ENCODE measurements at places on chromosomes 11 and 22. TPM values are rescaled to one million over a fixed set of nuclear protein-coding genes. Genes with fewer than 3 reads are reported as not detected.

The IGSF9B gene
- 2.6 TPM for total RNA-seq

The SUSD2 gene
- total RNA-seq: 67.7 TPM

The FGF3 gene
- total RNA-seq: not detected

The HPX gene
- 4.6 TPM for total RNA-seq

The DBX1 gene
- not detected for total RNA-seq

The ASRGL1 gene
- total RNA-seq: 14.9 TPM

The SEPTIN3 gene
- not detected for total RNA-seq

The SCT gene
- not detected for total RNA-seq

The TMPRSS4 gene
- 247 TPM for total RNA-seq

The CRKL gene
- total RNA-seq: 56.7 TPM

The P2RY2 gene
- total RNA-seq: 8.6 TPM

The RPLP2 gene
- 273 TPM for total RNA-seq

GRCh38 chr11:109026891-109027489 is 362.1 kb downstream of the DDX10 start:
- H3K4me3 ChIP-seq: no peak overlapping the region
- no peaks in the 10 kb centered on the region for H3K4me1 ChIP-seq
- no peak overlapping the region for H3K27ac ChIP-seq
- H3K36me3 ChIP-seq: no peaks in the 10 kb centered on the region

DNA sequence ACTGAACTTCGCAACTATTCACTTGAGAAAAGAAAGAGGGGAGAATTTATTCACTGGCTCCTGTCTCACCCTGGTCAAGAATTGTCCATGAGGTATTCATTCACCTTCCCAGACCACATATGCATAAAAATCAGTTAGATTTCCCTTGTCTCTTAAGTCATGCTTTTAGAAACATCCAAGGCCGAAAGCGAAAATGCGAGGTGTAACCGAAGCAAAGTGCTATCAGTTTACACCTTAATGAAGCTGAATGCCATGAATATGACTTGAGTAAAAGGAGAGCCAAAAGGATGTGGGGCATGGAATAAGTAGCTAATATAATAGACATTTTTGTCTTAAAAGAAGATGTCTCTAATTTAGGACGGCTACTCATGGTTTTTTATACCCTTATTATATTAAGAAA is 965.6 kb upstream of the CHORDC1 start:
- no peaks in the 10 kb centered on the region for H3K36me3 ChIP-seq
- no peak overlapping the region for H3K27ac ChIP-seq
- H3K4me3 ChIP-seq: no peak overlapping the region
- no peak for DNase-seq
- no peaks in the 10 kb centered on the region for H3K27me3 ChIP-seq
- H3K4me1 ChIP-seq: no peaks in the 10 kb centered on the region

GRCh38 chr11:70594031-70594430 is 195.7 kb downstream of the CTTN start:
- no peaks in the 10 kb centered on the region for H3K36me3 ChIP-seq
- no peaks in the 10 kb centered on the region for H3K4me1 ChIP-seq
- H3K27me3 ChIP-seq: no peaks in the 10 kb centered on the region
- DNase-seq: no peak
- no peak overlapping the region for H3K4me3 ChIP-seq

- no peaks in the 10 kb centered on the region for H3K36me3 ChIP-seq
- no peak overlapping the region for H3K4me3 ChIP-seq
- H3K27ac ChIP-seq: no peak overlapping the region
- H3K27me3 ChIP-seq: no peaks in the 10 kb centered on the region
- peaks cover 9% of the 10 kb centered on the region for H3K4me1 ChIP-seq
These were observed 8.0 kb downstream of the SIK3 start for GRCh38 chr11:117090111-117090706.

DNA sequence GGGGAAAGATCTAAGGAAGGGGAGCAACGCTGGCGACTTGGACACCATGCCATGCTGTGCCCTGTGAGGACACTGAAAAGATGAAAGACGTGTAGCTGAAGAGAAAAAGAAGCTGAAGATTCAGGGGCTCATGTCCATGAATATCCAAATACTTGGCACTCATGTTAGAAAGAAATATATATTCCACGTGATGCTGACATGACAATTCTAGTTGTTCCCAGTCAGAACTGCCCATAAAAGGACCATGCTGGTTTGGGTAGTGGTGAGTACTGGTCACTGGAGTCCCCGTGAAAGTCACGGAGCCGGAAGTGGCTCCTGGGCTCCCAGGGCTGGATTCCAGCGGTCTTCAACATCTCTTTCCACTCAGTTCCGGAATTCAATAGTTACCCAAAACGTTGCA is 9.9 kb downstream of the MS4A15 start:
- no peak overlapping the region for H3K4me3 ChIP-seq
- H3K27ac ChIP-seq: no peak overlapping the region
- H3K27me3 ChIP-seq: peaks cover 5% of the 10 kb centered on the region
- H3K36me3 ChIP-seq: no peaks in the 10 kb centered on the region
- no peaks in the 10 kb centered on the region for H3K4me1 ChIP-seq

GRCh38 chr11:44711787-44712608 is 14.8 kb upstream of the TSPAN18 start:
- no peaks in the 10 kb centered on the region for H3K4me1 ChIP-seq
- DNase-seq: no peak
- H3K27me3 ChIP-seq: no peaks in the 10 kb centered on the region
- no peaks in the 10 kb centered on the region for H3K36me3 ChIP-seq

DNA sequence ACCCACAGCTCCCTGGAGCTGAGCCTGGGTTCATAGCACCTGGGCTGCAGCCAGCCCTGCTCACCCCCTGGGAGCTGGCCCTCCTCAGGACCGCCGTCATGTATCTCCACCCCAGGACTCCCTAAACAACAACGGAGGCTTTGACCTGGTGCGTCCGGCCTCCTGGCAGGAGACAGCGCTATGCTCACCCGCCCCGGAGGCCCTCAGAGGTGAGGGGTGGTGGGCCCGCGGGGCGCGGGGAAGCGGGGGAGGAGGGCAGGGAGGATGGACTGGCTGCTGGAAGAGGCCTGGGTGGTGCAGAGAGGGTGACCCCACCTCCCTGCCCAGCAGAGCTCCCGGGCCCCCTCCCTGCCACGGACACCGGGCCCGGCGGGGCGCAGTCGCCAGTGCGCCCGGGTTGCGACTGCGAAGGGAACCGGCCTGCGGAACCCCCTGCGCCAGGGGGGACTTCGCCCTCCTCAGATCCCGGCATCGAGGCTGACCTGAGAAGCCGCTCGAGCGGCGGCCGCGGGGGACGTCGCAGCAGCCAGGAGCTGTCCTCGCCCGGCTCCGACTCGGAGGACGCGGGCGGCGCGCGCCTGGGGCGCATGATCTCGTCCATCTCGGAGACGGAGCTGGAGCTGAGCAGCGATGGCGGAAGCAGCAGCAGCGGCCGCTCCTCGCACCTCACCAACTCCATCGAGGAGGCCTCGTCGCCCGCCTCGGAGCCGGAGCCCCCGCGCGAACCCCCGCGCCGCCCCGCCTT is 3.1 kb downstream of the MAPK8IP2 start:
- no peak overlapping the region for H3K4me3 ChIP-seq
- H3K4me1 ChIP-seq: peaks cover 12% of the 10 kb centered on the region
- no peak for DNase-seq

GRCh38 chr22:25061605-25062376 is 109.3 kb downstream of the KIAA1671 start:
- H3K4me3 ChIP-seq: no peak overlapping the region
- no peaks in the 10 kb centered on the region for H3K36me3 ChIP-seq
- H3K27ac ChIP-seq: no peak overlapping the region

GRCh38 chr11:101129203-101129943 is at the start of gene PGR:
Gene PGR, minus strand, starts transcription at chr11:101129813. Its CDS starts 743 bp downstream, at chr11:101129070.
- peaks cover 14% of the 10 kb centered on the region for H3K4me1 ChIP-seq
- peak within 1 kb of the TSS; percentile 16 for H3K4me3 ChIP-seq

- H3K27ac ChIP-seq: no peak overlapping the region
- DNase-seq: no peak
- H3K27me3 ChIP-seq: no peaks in the 10 kb centered on the region
- no peaks in the 10 kb centered on the region for H3K4me1 ChIP-seq
These were observed 55.5 kb downstream of the IGSF9B start for GRCh38 chr11:133901316-133901715.

DNA sequence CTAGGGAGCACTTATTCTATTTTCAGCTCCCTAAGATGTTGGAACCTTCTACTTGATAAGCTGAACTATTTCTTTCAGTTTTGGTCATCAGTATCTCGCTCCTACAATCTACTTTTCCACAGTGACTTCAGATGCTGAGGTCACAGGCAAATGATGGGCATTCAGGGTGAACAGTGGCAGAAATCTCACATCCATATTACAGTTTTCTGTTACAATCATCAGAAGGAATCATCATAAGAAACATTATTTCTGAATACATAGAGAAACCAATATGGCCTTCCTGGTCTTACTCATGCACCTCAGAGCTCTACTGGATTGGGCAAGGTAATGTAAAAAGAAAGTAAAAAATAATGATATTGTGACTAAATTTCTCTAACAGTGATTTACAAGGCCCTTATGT is 39.4 kb upstream of the DDI1 start:
- no peak for DNase-seq
- H3K27me3 ChIP-seq: no peaks in the 10 kb centered on the region
- H3K4me3 ChIP-seq: no peak overlapping the region
- H3K4me1 ChIP-seq: no peaks in the 10 kb centered on the region
- no peaks in the 10 kb centered on the region for H3K36me3 ChIP-seq

GRCh38 chr22:28604966-28605761 is 74.5 kb downstream of the TTC28 start:
- no peaks in the 10 kb centered on the region for H3K36me3 ChIP-seq
- H3K4me3 ChIP-seq: no peak overlapping the region
- H3K27me3 ChIP-seq: no peaks in the 10 kb centered on the region
- no peak overlapping the region for H3K27ac ChIP-seq

GRCh38 chr22:37794376-37794775 is 13.4 kb upstream of the GCAT start:
- H3K4me3 ChIP-seq: no peak overlapping the region
- peak overlapping the region; percentile 59 for H3K27ac ChIP-seq
- H3K36me3 ChIP-seq: no peaks in the 10 kb centered on the region

GRCh38 chr11:125141686-125142535 is 22.6 kb upstream of the PKNOX2 start:
- no peaks in the 10 kb centered on the region for H3K36me3 ChIP-seq
- no peak overlapping the region for H3K4me3 ChIP-seq
- H3K4me1 ChIP-seq: no peaks in the 10 kb centered on the region
- no peak overlapping the region for H3K27ac ChIP-seq

- peaks cover 4% of the 10 kb centered on the region for H3K27me3 ChIP-seq
- H3K27ac ChIP-seq: no peak overlapping the region
- DNase-seq: no peak
- H3K4me1 ChIP-seq: no peaks in the 10 kb centered on the region
These were observed 419.2 kb downstream of the TENM4 start for GRCh38 chr11:79021601-79022000.

DNA sequence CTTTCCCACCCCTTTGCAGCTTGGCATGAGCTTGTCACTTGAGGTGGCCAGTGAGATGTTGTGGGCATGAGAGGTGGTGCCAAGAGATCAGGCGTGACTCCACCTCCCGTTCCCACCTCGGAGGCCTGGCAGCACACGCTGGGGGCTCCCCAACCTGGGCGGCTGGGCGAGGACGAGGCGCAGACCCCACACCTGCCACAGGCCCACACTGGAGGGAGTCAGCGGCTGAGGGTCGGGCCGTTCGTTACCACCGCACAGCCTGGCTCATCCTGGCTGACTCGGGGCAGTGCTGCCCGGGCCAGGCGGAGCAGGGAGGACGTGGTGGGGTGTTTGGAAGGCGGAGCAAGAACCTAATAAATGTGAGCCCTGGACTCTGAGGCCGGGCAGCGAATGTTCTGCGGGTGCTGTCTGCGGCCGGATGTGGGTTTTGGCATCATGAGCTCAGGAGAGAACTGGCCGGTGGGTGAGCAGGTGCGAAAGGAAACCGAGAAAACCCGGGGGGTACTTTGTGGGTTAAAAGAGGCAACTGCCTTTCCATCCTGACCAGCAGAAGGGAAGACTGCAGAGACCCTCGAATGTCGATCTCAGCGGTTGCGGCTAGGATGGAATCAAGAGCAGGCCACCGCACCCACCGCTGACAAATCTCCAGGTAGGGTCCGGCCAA is 10.2 kb upstream of the IFITM3 start:
- no peaks in the 10 kb centered on the region for H3K36me3 ChIP-seq
- H3K27me3 ChIP-seq: no peaks in the 10 kb centered on the region
- peaks cover 37% of the 10 kb centered on the region for H3K4me1 ChIP-seq
- H3K27ac ChIP-seq: no peak overlapping the region
- no peak overlapping the region for H3K4me3 ChIP-seq

DNA sequence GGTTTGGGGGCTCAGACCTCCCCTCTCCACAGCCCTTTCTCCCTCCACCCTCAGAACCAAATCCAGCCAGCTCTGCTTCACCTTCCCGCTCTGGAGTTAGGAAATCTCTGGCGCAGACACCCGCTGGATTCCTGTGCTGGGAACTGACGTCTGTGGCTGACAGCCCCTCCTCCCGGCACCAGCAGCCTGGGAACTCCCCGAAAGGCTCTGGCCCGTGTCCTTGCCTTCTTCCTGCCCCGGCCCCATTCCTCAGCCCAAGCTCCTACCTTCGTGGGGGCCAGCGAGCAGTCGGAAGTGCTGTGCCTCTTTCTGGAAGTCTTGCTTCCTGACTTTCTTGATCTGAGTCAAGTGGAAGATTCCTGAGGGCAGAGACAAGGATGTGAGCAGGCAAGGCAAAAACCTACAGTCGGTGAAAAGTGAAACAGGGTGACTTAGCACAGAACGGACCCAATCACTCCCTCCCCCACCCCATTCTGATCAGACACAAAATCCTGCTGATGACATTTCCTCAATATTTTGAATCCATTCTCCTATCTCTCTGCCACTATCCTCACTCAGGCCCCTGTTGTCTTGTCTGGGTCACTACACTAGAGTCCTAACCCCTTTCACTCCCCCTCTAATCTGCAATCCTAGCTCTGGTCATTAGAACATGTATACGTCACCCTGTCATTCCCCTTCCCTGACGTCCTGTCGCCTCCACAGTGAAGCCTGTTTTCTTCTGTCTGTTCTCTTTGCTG is 34.1 kb downstream of the CHRDL2 start:
- no peaks in the 10 kb centered on the region for H3K27me3 ChIP-seq
- peaks cover 9% of the 10 kb centered on the region for H3K4me1 ChIP-seq
- H3K4me3 ChIP-seq: no peak overlapping the region

GRCh38 chr11:68455485-68455884 is 5.1 kb upstream of the PPP6R3 start:
- H3K4me1 ChIP-seq: peaks cover 31% of the 10 kb centered on the region
- DNase-seq: no peak
- no peak overlapping the region for H3K4me3 ChIP-seq
- no peaks in the 10 kb centered on the region for H3K36me3 ChIP-seq

GRCh38 chr11:16799221-16799620 is 60.8 kb downstream of the C11orf58 start:
- H3K36me3 ChIP-seq: no peaks in the 10 kb centered on the region
- no peak for DNase-seq
- no peak overlapping the region for H3K27ac ChIP-seq
- no peak overlapping the region for H3K4me3 ChIP-seq
- H3K4me1 ChIP-seq: peaks cover 6% of the 10 kb centered on the region
- H3K27me3 ChIP-seq: no peaks in the 10 kb centered on the region

- peaks cover 68% of the 10 kb centered on the region for H3K4me1 ChIP-seq
- no peaks in the 10 kb centered on the region for H3K27me3 ChIP-seq
- peak overlapping the region; percentile 16 for H3K27ac ChIP-seq
- no peak for DNase-seq
- no peaks in the 10 kb centered on the region for H3K36me3 ChIP-seq
- no peak overlapping the region for H3K4me3 ChIP-seq
These were observed 38.0 kb downstream of the BCR start for GRCh38 chr22:23218053-23218866.

All from transverse colon (tissue), 4 donors.